ENCODE measurements at places on chromosomes 1 and 21.

GRCh38 chr1:23899070-23899469 lies 14.1 kb downstream of the CNR2 start:
- no peak for DNase-seq

DNA sequence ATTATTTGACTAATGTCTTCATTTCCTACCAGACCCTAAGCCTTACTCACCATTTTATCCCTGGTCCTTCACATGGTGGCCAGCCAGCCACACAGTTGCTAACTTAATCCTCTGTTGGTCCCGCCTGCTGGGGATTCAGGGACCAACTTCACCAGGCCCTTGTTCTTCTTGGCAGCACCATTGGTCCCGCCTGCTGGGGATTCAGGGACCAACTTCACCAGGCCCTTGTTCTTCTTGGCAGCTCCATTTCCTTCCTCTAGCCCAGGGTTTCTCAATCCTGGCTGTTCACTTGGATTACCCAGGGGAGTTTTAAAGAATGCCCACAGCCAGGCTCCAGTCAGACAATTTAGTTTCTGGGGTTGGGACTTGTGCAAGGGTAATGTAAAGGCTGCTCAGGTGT lies 233.1 kb upstream of the CSF3R start:
- DNase-seq: no peak

DNA sequence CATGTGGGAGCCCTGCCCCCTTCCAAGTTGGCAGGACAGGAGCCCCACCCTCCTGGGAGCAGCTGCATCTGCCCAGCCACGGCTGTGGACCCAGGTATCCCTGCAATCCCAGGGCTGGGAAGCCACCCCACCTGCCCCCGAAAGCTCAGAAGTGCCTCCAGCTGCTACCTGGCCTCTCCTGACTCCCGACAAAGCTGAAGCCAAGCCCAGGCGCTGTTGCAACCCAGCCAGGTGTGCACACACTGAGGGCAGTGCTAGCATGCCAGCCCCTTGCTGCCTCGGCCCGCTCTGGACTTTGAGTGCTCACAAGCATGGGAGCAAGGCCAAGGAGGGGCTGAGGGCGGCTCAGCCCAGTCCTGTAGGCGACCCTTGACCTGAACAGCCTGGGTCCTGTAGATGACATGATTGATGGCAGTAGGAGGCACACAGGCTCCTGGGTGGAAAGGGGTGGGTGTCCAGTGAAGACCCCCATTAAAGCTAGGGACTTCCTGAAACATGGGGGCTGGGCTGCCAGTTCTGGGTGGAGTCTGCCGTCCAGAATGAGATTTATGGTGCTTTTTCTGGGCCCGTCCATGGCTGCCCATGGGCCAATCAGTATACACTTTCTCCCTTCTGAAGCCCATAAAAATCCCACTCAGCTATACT lies 2.8 kb upstream of the SSU72 start:
- DNase-seq: no peak

GRCh38 chr1:91120421-91120820 lies 98.6 kb upstream of the ZNF644 start:
- DNase-seq: no peak

DNA sequence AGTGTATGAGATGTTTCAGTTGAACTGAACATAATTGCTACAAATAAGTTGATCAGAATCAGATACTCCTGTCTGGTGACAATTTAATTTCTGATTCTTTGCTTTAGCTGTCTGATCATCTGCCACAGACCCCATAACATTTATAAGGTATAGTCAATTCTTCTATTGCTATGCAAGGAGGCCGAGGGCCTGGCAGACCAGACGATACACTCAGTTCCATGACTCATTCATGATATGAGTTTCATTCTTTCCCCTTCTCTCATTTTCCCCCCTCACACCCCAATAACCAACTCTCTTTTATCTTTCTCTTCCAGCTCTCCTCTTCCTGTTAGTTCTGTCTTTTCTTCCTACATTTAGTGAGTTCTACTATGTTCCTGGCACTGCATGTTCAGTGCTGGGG lies 236.8 kb downstream of the PAPPA2 start:
- DNase-seq: no peak

DNA sequence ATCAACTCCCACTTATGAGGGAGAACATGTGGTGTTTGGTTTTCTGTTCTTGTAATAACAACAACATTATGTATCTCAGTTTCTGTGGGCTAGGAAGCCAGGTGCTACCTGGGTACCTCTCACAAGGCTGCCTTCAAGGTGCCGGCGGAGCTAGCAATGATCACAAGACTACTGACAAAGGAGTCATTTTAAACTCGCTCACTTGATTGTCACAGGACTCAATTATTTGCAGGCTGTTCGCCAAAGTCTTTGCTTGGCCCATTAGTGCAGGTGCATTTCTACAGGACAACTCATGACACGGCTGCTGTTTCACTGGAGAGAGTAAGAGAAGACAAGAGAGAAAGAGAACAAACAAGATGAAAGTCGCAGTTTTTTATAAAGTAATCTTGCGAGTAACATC lies 1237.4 kb upstream of the TMPRSS15 start:
- no peak for DNase-seq
